ENCODE measurements at places on chromosomes 1 and 21.

- DNase-seq, result no peak
Measured at GRCh38 chr1:168082008-168082876, 54.5 kb downstream of the GPR161 start.

GRCh38 chr1:31583995-31584868, 7.9 kb downstream of the TINAGL1 start:
- no peak for DNase-seq

DNA sequence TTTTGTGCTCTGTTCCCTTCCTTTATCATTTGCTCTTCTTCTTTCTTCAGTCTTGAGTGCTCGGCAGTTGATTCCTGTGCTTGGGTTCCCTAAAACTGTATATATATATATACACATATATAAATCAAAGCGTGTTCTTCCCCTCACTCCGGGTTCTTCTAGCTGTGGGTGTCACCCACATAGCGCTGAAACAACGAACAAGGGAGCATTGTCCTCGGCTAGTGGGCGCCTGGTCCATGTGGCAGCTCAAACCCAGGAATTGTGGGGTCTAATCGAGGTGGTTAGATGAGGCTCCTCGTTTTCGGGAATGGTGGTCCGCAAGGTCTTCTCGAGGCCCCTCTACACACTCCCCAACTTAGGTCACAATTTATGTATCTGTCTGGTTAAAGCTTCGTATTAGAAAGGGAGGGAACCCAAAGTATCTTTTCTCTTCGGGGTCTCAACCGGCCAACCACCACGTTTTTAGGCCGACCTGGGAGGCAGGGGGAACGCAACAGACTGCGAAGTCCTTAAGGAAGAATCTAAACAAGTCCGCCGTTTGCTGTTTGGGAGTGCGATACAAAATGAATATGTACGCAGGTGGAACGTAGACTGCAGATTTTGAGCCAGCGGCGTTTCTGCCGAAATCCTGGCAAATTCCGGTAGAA, 504 bp upstream of the SDHC start:
- DNase-seq, result no peak

- DNase-seq, result no peak
Measured at GRCh38 chr1:243834130-243834529, 15.9 kb downstream of the AKT3 start.

- no peak for DNase-seq
Measured at GRCh38 chr1:235649368-235650163, at the start of gene GNG4. Gene GNG4, minus strand, starts transcription at chr1:235649784. Its CDS starts 65,946 bp downstream, at chr1:235583838.

DNA sequence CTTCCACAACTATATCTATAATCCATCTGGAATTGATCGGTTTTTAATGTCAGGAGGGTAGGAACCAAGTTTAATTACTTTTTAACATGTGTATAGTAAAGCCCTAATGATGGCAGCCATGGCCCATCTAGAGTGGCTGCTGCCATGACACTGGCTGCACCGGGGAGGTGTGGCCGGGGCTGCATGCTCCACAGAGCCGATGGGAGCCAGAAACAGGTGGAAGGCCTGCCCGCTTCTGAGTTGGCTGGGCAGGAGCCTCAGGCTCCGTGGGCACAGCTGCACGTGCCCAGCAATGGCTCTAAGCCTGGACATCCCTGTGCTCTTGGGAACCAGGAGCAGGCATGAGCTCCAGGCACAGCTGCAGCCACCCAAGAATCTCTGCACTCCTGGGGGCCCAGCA, 73.0 kb downstream of the GBP6 start:
- DNase-seq, result no peak

GRCh38 chr1:18232052-18232451, 124.5 kb downstream of the IGSF21 start:
- no peak for DNase-seq

DNA sequence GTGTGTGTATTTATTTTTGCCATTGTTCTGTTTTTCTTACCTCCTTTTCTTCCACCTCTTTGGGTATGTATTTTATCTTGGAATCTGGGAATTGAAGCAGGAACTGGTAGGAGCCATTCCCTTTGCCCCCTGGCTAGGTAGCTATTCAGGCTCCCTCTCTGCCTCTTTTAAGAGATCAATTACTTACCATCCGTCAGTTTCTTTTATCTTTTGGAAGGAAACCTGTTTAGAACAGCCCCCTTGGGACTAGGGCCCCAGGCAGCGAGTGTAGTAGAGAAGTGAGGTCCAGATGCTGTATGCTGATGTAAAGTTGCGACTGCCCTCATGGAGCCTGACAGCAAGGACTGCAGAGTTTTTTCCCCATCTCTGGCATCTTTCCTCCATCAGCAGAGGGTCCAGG, 41.6 kb downstream of the KIRREL1 start:
- no peak for DNase-seq

- DNase-seq, result no peak
Measured at GRCh38 chr1:93853940-93854339, 25.1 kb downstream of the DNTTIP2 start.

GRCh38 chr1:153626904-153627714, at the start of gene S100A13:
Gene S100A13, minus strand, starts transcription at chr1:153627505. Its CDS starts 1,033 bp downstream, at chr1:153626472.
- DNase-seq, result peak; percentile 69

GRCh38 chr1:37347104-37347649, 127.2 kb upstream of the ZC3H12A start:
- no peak for DNase-seq

- no peak for DNase-seq
Measured at GRCh38 chr1:21663951-21664805, 5.0 kb downstream of the RAP1GAP start.

- DNase-seq, result no peak
Measured at GRCh38 chr21:43895196-43895595, 30.2 kb downstream of the AGPAT3 start.

- no peak for DNase-seq
Measured at GRCh38 chr1:216793973-216794372, 70.7 kb upstream of the ESRRG start.

DNA sequence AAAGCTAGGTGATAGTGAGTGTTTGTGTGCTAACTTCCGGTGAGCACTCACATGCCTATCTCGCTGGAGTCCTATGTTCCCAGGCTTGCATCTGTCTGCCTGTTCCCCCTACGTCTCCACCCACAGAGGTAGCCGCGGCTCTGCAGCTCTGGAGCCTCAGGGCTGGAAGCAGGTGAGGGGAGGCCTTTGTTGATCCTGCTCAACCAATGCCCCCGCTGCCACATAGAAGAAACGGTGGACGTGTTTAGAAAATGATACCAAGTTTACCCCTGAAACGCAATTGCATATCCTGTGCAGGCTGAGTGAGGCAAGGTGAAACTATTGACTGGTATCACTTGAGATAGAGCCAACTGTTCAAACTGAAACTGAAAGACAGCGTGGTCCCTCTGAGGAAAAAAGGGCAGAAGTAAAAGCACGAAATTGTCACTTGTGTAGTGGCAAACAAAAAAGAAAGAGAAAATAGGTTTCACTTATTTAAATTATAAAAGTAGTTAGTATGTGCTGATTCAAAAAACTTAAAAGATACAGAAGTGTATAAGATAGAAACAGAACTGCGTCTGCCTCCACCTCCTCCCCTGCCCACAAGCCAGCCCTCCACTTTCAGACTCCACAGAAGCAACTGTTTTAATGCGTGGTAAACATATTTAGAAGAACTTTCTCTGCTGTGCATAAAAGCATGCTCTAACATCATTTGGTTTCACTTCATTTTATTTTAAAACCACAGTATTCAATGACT, 38.6 kb upstream of the ETS2 start:
- no peak for DNase-seq

- DNase-seq, result no peak
Measured at GRCh38 chr1:230824551-230824918, 43.8 kb downstream of the C1orf198 start.

GRCh38 chr1:85033221-85033620, 15.1 kb downstream of the MCOLN3 start:
- DNase-seq, result no peak

DNA sequence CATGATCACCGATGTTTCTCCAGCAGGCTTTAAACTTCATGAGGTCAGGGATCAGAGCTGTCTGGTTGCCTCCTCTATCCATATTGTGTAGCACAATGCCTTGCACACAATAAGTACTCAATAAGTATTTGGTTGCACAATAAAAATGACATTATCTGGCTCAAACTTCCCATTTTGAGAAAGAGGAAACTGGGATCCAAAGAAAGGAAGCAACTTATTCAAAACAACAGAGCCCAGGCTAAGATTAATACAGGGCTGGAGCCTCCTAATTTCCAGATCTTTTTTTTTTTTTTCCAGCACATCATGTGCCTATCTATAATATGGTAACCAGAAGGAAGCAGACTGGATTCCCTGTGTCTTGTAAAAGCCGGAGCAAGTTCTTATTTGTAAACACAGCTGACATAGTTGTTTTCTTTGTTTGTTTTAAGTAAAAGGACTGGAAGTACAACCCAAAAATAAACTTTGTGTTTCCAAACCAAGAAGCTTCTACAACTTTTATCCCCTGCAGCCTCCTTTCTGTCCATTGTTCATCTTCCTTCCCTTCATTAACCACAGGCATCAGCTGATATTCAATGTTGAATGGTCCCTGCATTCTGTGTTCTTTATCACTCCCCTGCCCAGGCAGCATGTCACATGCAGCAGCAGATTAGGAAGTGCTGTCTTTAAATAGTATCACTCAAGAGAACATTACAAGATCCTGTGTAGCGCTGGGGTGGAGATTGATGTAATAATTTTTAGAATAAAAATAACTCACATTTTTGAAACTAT, 71.2 kb upstream of the HOOK1 start:
- DNase-seq, result no peak

- DNase-seq, result peak; percentile 57
Measured at GRCh38 chr1:7948960-7949359, 8.3 kb upstream of the TNFRSF9 start.

DNA sequence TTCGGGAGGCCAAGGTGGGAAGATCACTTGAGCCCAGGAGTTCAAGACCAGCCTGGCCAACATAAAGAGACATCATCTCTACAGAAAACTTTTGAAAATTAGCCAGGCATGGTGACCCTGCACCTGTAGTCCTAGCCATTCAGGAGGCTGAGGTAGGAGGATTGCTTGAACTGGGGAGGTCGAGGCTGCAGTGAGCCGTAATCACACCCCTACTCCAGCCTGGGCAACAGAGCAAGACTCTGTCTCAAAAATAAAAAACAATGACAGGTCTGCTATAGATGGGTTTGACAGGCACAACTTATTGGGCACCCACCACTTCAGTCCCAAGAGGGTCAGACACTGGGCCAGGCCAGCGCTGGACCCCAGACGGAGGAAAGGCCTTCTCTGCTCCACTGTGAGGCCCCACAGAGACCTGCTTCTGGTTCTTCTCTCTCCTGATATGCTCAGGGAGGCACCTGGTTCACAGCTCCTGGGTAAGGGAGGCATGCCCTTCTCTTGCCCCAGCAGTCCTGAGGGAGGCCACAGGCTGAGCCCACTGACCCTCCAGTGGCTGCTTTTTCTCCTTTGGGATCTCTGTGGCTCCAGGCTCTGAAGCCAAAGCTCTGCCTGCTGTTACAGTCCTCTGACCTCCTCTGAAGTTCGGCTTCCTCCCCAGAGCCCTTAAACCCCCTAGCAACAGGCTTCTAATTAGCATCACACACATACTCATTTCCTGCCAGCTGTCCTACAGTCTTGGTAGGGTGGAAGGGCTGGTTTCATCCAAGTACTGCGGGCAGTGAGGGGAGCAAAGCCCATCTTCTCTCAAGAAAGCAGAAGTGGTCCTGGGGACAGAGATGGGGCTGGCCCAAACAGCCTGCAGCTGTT, 14.4 kb downstream of the S100A16 start:
- no peak for DNase-seq

- DNase-seq, result no peak
Measured at GRCh38 chr1:174965362-174966007, 34.3 kb upstream of the CACYBP start.

DNA sequence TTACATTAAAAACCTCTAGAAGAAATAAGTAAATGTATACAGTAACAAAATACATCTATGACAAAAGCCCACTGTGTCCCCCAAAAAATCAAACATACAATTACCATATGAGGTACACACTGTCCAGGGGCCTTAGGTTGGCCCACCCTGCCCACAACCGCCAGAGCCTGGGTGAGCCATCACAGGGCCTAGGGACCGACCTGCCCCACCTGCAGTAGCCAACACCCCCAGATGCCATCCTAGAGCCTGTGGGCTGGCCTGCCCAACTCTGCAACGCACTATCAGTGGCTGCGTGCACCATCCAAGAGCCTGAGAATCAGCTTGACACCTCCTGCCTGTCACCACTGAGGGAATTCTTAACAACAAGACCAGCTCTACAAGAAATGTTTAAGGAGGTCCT, 39.0 kb downstream of the FAF1 start:
- no peak for DNase-seq

- DNase-seq, result no peak
Measured at GRCh38 chr1:24248859-24249258, 61.8 kb upstream of the IFNLR1 start.

- DNase-seq, result no peak
Measured at GRCh38 chr1:67201891-67202290, 35.6 kb downstream of the IL23R start.

- DNase-seq, result no peak
Measured at GRCh38 chr1:179241530-179242097, 12.1 kb upstream of the ABL2 start.

DNA sequence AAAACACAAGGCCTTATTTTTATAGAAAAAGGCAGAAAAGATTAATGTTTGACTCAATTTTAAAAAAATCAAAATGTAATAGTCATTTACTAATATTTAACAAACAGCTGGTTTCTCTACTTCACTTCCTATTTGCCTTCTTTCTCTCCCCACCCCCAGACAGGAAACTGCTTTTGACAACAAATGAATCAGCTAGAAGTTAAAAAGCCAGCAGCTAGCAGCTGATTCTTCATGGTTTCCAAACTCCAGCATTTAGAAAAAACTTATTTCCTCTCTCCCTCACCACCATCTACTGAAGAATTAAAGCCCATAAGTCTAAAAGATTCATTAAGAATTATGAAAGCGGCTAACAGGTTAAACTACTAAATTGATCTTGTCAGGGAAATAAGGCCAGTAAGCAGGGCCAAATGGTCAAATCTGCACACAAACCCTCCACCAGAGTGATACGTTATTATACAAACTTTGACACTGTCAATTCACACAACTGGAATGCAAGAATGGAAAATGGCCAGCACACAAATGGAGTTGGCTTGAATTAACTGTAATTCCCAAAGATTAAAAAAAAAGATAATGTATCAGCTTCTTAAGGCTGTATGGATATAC, 4.0 kb downstream of the WDR26 start:
- DNase-seq, result no peak

- DNase-seq, result peak; percentile 95
Measured at GRCh38 chr1:151547119-151547899, 7.2 kb downstream of the TUFT1 start.

- no peak for DNase-seq
Measured at GRCh38 chr1:36132029-36132428, 7.0 kb upstream of the COL8A2 start.

DNA sequence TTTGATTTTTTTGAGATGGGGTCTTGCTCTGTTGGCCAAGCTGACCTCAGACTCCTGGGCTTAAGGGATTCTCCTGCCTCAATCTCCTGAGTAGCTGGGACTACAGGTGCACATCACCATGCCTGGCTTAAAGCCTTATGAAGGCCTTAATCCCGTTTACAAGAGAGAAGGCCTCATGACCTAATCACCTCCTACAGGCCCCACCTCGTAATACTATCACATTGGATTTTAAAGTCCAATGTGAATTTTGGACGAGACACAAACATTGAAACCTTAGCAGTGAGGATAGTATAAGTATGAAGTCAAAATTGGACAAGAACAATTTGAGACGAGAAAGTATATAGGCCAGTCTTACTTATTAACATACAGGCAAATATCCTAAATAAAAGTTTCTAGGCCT, 73.9 kb downstream of the MAST2 start:
- DNase-seq, result no peak
